ENCODE measurements at places on chromosomes 7 and 10.

GRCh38 chr10:71836596-71836974 lies 14.5 kb downstream of the PSAP start:
- no peak for DNase-seq

DNA sequence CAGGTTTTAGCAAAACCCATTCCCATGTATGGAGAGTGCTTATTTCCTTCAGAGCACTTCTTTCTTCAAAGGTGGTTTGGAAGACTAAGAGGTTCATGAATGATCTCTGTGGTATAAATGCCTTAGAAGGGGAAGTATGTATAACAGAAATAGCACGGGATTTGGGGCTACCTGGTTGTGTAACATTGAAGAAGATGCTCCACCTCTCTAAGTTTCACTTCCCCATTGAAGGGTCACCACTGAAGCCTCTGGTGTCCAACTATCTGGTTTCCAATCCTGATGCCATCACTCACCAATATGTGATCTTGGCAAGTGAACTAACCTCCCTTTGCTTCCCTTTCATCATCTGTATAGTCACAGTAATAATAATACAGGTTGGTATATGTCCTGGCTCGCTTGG lies 37.2 kb downstream of the CYCS start:
- no peak for DNase-seq

DNA sequence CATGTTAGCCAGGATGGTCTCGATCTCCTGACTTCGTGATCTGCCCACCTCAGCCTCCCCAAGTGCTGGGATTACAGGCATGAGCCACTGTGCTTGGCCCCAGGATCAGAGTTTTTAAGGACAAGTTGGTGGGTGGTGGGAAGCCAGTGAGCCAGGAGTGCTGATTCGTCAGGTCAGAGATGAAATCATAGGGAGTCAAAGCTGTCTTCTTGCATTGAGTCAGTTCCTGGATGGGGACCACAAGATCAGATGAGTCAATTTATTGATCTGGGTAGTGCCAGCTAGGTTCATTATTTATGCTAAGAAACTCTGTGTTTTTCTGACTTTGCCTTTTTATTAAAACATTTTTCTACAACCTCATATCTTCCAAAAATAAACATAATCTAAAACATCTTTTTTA lies 423.8 kb downstream of the ARL4A start:
- no peak for DNase-seq

GRCh38 chr10:6794441-6794840 lies 214.4 kb upstream of the PRKCQ start:
- DNase-seq, result no peak

- no peak for DNase-seq
Measured at GRCh38 chr10:121700416-121700815, 102.2 kb upstream of the FGFR2 start.

DNA sequence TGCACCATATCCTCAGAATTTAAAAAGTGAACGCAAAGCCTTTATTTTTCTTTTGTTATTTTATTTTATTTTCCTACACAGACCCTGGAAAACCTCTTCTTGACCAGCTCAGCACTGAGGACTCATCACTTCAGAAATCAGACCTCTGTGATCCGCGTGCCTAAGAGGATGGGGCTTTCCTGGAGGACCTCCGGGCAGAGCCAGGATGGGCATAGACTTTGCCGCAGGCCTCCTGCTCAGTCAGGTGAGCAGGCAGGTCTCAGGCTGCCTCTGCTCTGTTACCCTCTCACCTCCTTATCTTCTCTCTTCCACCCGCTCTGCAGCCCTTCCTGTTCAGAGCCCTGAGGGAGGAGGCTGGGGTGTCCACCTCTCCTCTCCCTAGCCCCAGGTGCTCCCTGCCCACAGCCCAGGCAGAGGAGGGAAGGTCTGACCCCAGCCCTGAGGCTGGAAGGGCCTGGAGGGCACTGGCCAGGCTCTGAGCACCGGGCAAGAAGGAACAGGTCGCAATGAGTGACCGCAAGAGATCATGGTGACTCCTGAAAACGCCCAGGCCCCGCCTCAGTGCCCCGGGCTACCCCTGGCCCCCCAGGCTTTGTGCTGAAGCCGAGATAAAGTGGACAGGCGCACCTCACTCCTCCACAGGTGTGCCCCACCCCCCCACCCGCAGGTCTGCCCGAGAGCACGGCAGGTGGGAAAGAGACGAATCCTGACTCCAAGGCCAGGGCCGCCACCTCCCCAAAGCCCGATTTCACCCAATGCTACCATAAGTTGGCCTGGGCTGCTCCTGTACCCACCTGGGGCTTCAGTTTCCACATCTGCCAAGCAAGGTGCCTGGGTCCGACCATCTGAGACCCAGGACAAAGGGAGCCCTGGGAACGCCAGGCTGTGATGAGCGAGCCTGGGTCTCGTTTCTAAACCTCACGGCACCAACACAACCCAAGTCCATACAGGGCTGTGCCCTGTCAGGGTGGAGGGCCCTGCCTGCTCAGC lies 2.8 kb downstream of the CALML5 start:
- no peak for DNase-seq

GRCh38 chr10:124692100-124692446 lies 52.1 kb downstream of the FAM53B start:
- no peak for DNase-seq

GRCh38 chr7:82404094-82404493 lies 39.5 kb downstream of the CACNA2D1 start:
- no peak for DNase-seq

DNA sequence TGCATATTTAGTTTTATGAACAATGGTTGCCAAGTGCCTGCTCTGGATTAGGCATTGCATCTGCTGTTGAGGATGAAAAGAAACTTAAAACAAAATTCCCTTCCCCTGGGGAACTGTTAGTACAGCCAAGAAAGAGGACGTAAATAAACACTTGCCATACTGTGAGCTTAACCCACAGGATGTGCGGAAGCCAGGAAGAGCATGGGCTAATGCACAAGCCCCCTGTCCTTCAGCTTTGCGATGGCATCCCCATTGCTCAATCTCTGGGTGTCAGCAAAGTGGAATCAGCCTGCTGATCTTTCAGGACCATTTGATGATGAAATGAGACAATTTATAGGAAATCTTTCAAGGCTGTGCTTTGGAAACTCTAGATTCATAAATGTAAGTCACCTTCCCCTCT lies 399.9 kb upstream of the IGFBP3 start:
- DNase-seq, result no peak

DNA sequence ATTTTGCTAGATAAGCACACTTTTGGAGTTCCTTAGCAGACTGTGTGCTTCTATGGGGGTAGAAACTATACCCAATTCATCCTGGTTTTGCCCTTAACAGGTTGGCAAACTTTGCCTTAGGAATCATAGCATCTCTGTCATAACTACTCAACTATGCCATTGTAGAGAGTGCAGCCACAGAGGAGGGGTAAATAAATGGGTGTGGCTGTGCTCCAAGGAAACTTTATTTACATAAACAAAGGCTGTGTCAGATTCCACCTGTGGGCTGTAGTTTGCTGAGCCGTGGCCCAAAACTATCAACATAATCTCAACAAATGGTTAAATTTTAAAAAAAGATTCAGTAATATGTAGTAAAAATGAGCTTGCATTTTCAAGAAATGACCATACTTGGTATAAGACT lies 51.6 kb upstream of the LAMB1 start:
- no peak for DNase-seq

DNA sequence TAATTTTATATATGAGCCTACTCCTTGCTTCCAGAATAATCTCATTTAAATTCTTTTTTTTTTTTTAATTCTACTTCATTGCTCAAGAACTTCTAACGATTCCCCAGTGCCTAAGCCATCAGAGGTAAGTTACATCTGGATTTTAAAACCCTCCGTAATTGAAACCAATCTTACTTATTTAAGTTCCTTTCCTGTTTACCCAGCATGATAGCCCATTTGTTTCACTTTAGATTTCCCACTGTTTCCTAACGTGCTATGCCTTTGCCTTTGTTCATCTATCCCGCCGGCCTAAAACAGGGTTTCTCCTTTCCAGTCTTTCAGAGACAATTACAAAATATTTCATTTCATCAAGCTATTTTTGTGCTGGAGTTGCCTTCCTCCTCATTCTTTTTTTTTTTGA lies 75.8 kb upstream of the ETV1 start:
- DNase-seq, result no peak

DNA sequence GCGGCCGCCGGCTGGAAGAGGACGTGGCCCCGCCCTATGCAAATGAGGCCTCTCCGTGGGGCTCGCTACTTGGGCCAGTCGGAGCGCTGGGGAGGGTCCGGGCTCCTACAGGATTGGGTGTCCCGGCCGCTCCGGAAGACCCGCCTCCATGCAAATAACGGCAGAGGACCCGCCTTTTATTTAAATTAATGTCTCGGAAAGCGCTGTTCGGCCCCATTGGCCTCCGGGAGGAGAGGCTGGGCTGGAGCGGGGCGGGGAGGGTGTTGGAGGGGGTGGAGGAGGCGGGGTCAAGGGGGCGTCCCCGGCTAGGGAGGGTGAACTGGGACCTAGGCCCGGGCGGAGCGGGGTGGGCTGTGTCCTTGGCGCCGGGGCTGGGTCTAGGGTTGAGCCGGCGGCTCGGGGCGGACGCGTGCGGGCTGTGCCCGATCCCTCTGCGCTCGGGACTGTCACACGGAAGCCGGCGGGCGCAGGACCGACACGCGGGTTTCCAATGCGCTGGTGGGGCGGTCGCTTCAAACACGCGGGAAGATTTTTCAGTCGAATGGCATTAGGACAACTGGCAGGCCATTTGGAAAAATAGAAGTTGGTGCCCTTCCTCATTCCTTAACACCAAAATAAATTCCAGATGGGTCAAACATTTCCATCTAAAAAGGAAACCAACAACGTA lies 344 bp upstream of the POLM start:
- DNase-seq, result peak; percentile 98
